ENCODE measurements at places on chromosomes 6 and 20.

DNA sequence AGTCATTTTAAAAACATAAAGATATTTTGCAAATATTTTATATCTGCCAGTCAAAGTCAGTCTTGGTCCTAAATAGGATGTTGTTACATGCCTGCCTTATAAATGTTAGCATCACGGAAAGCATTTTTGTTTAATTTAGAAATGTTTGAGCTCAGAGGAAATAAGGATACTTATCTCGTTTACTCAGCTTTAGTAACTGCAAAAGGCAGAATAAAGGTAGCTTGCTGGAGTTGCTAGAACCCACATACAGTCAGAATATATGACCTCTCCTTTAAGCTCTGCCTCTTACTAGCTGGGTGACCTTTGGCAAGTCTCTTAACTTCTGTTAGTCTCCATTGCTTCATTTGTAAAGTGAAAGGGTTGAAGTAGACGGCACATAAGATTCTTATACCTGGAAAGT, 867.3 kb downstream of the KIF16B start:
- H3K27ac ChIP-seq: no peak overlapping the region
- H3K4me3 ChIP-seq: no peak overlapping the region
- H3K27me3 ChIP-seq: no peaks in the 10 kb centered on the region

- H3K4me1 ChIP-seq: no peaks in the 10 kb centered on the region
- no peaks in the 10 kb centered on the region for H3K36me3 ChIP-seq
- no peak overlapping the region for H3K27ac ChIP-seq
- no peak overlapping the region for H3K4me3 ChIP-seq
- ATAC-seq: no peak
These were observed 7.7 kb upstream of the TMEM181 start for GRCh38 chr6:158552055-158552795.

- no peaks in the 10 kb centered on the region for H3K4me1 ChIP-seq
- H3K36me3 ChIP-seq: no peaks in the 10 kb centered on the region
These were observed 102.6 kb downstream of the CD109 start for GRCh38 chr6:73798592-73798991.

DNA sequence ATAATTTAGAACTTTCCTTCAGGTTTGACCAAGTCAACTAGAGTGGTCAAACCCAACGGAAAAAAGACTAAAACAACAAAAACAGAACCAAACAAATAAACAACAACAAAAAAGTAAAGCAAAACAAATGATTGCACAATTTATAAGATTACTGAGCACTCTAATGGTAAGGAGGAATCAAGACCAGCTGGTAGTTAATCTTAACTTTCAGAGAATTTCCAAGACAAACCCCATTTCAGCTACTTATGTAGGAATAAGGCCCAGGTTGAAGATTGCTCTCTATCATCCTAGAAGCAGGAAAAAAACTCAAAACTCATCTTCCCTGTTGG, 34.3 kb downstream of the UBD start:
- H3K36me3 ChIP-seq: no peaks in the 10 kb centered on the region
- no peak for ATAC-seq
- H3K27ac ChIP-seq: no peak overlapping the region
- no peaks in the 10 kb centered on the region for H3K4me1 ChIP-seq
- no peaks in the 10 kb centered on the region for H3K27me3 ChIP-seq

GRCh38 chr20:48832405-48832730, 4.6 kb upstream of the PREX1 start:
- H3K36me3 ChIP-seq: no peaks in the 10 kb centered on the region
- peaks cover 27% of the 10 kb centered on the region for H3K27me3 ChIP-seq
- H3K4me3 ChIP-seq: no peak overlapping the region

DNA sequence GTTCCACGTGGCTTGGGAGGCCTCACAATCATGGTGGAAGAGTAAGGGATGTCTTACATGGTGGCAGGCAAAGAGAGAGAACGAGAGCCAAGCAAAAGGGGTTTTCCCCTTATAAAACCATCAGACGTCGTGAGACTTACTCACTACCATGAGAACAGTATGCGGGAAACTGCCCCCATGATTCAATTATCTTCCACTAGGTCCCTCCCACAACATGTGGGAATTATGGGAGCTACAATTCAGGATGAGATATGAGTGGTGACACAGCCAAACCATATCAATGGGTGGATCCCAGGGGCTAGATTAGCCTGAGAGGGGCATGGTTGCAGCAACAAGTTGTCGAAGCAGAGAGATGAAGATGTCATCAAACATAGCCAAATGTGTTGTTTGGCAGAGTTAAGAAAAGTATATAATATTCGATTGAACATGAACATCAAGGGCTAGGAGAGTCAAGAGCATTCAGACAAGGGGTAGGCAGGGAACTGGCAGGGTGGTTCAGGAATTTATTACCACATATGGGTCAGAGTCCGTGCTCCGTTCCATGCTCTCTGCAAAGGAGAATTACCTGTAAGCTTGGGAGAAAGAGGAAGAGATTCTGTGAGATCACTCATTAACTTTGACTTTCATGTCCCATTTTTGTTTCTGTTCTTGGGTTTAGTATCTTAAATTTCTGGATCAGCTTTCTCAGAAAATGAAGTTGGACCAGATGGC, 98.8 kb downstream of the CCDC170 start:
- no peaks in the 10 kb centered on the region for H3K36me3 ChIP-seq
- H3K4me1 ChIP-seq: no peaks in the 10 kb centered on the region
- no peak overlapping the region for H3K4me3 ChIP-seq
- no peak overlapping the region for H3K27ac ChIP-seq
- ATAC-seq: no peak

DNA sequence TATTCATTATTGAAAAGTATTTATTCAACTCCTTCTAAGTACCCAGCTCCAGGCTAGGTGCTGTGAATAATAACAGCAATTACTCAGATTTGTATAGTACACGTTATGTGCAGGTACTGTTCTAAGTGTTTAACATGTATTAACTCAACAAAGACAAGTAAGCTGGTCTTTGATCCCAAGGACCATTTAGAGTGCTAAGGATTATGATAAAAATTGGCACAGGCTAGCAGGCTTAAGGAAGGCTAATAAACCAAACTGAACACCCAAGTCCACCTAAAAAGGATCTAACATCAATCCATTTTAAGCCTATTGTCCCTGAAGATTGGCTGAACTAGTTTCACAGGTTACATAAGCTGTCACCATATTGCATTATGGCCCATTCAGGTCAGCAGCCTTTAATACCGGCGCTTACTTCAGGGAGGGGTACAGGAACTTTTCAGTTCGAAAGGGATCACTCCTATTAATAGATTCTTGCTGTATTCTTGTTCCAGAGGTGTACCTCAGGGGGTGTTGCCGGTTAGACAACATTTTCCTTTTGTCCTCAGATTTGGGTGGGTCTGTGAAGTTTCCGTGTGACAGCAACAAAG, 99.0 kb upstream of the GMDS start:
- H3K27me3 ChIP-seq: no peaks in the 10 kb centered on the region
- no peak overlapping the region for H3K27ac ChIP-seq
- H3K4me1 ChIP-seq: no peaks in the 10 kb centered on the region
- H3K36me3 ChIP-seq: no peaks in the 10 kb centered on the region
- ATAC-seq: no peak

- no peaks in the 10 kb centered on the region for H3K36me3 ChIP-seq
- H3K4me3 ChIP-seq: no peak overlapping the region
- no peak overlapping the region for H3K27ac ChIP-seq
- H3K27me3 ChIP-seq: no peaks in the 10 kb centered on the region
These were observed 558.7 kb upstream of the MMS22L start for GRCh38 chr6:97841763-97842162.

DNA sequence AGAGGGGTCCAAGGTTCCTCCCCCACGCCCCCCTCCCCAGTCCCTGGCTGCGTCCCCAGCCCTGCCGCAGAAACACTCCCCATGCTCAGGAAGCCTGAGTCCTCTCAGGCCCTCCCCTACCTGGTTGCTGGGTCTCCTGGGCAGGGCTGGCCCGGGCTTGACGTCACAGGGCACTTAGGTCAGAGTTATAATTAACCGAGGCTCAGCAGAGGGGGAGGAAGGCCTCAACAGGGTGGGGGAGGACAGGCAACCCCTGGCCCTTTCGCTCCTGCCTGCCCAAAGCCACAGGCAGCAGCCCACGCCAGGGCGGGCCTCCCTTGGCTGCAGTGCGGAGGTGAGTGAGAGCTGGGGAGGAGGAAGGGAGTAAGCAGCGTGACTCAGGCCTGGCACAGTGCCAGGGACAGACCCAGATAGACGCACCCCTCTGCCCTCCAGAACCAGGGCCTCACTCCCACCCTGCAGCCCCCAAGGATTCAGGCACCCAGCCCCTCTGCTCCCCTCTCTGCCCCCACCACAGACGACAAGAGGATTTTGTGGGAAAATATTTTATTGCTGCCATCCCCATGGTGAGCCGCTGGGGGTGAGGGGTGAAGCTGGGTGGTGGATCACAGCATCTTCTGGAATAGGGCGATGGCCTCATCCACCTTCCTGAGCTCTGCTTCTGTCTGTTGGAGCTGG, at the start of gene VWA7:
VWA7 (minus strand) TSS at position 340 of the 678 bp plus-strand sequence. CDS start 549 bp downstream, outside the sequence.
- ATAC-seq: peak; percentile 34
- peaks cover 43% of the 10 kb centered on the region for H3K36me3 ChIP-seq
- H3K4me3 ChIP-seq: peak within 1 kb of the TSS; percentile 8
- H3K27ac ChIP-seq: peak within 1 kb of the TSS; percentile 53

DNA sequence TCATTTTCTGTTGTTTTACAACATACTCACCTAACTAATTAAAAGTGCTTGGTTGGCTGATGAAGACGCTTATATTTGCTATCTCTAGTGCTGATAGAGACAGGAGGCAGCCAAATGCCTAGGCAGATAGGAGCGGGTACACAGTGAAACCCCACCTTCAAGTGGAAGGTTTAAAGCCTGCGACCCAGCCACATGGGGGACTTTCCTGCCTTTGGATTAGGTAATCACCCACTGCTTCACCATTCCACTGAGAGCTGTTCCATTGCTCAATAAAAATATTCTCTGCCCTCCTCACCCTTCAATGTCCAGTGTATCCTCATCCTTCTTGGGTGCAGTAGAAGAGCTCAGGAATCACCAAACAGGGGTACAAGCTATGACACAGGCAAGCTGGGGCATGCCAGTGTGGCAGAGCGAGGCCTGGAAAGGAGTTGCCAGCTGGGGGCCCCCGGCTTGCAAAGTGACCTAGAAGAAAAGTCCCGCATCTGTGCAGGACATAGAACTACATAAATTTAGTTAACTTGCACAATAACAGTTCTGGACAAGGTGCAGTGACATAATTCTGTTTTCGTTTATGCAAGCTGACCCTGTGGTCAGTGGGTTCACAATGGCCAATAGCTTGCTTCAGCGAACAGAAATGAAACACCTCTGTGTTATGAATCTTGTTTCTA, 112.0 kb upstream of the MLIP start:
- H3K36me3 ChIP-seq: no peaks in the 10 kb centered on the region
- H3K27ac ChIP-seq: no peak overlapping the region
- no peaks in the 10 kb centered on the region for H3K4me1 ChIP-seq
- H3K27me3 ChIP-seq: no peaks in the 10 kb centered on the region
- no peak for ATAC-seq

All from gastroesophageal sphincter (tissue), 4 donors.